MG63 (cell line): ENCODE measurements at places on chromosomes 1 and 21. TPM values are rescaled to one million over a fixed set of nuclear protein-coding genes. Genes with fewer than 3 reads are reported as not detected.

- no peak for DNase-seq
Measured at GRCh38 chr1:35748326-35748725, 21.5 kb downstream of the CLSPN start.

GRCh38 chr1:243230914-243231313 is 24.2 kb downstream of the CEP170 start:
- DNase-seq = no peak

- DNase-seq = no peak
Measured at GRCh38 chr21:45839274-45839673, 142.3 kb upstream of the COL6A1 start.

- no peak for DNase-seq
Measured at GRCh38 chr1:232248276-232248820, 381.6 kb downstream of the SIPA1L2 start.

TMOD4 gene
- not detected in 2 replicates for total RNA-seq

UFC1 gene
- 118 and 178 TPM in 2 replicates for total RNA-seq

- no peak for DNase-seq
Measured at GRCh38 chr1:177065430-177065829, 99.1 kb downstream of the ASTN1 start.

DNA sequence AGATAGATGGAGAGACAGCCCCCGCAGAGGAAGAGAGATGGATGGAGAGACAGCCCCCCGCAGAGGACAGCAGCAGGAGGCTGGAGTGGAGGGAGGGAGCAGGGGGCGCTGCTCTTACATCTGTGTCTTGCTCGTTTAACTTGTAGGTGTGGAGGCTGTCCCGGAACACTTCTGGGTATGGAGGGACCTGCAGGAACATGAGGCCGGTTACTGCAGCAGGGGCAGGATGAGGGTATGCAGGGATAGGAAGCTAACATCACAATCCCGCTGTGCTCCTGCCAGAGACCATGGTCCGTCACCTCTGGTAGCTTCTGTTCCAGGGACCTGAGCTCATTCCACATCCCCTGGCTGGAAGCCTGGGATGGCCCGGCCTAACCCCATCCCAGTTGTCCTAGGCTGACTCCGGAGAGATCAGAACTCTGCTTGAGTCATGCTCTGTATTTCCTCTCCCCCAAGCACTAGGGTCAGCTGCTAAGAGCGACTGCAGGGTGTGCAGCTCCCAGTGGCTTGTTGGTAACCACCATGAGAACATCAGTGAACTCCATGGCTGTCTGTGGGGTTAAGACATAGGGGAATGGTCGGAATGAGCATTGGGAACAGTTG is 36.7 kb upstream of the GOLT1A start:
- DNase-seq = no peak

CYP4A11 gene
- not detected in 2 replicates for total RNA-seq

GRCh38 chr1:16888860-16889816 is 6.6 kb upstream of the RNU1-2 start:
- DNase-seq = peak; percentile 89
